ENCODE measurements at places on chromosomes 12 and 14. TPM values are rescaled to one million over a fixed set of nuclear protein-coding genes. Genes with fewer than 3 reads are reported as not detected.

Gene LRCOL1
- total RNA-seq, result not detected

Gene PZP
- not detected for total RNA-seq

Gene CYP46A1
- 1.4 TPM for total RNA-seq

Gene TMEM52B
- not detected for total RNA-seq

Gene SLC7A8
- 0.32 TPM for total RNA-seq

Gene NRXN3
- 5.6 TPM for total RNA-seq

Gene STXBP6
- 29.5 TPM for total RNA-seq

Gene LALBA
- total RNA-seq, result not detected

Gene AKAP6
- total RNA-seq, result under 0.01 TPM

Gene COX8C
- total RNA-seq, result not detected

Gene ACSM4
- total RNA-seq, result not detected

Gene SUPT16H
- total RNA-seq, result 37.5 TPM

Gene ANKRD33
- total RNA-seq, result not detected

Gene VRTN
- not detected for total RNA-seq

Gene GPD1
- total RNA-seq, result not detected

Gene PCK2
- total RNA-seq, result 43.4 TPM

Gene CCDC198
- total RNA-seq, result not detected

Gene VWF
- 3.2 TPM for total RNA-seq

Gene CCDC175
- not detected for total RNA-seq

Gene LYZ
- not detected for total RNA-seq

Gene TOGARAM1
- 17.5 TPM for total RNA-seq

Gene ADGRD1
- total RNA-seq, result 5.1 TPM

Gene MLXIP
- 24.1 TPM for total RNA-seq

Gene ADIPOR2
- total RNA-seq, result 33.7 TPM

Gene EPYC
- total RNA-seq, result not detected

Gene CLEC4A
- total RNA-seq, result not detected

Gene RPGRIP1
- not detected for total RNA-seq

Gene ITPK1
- total RNA-seq, result 32.9 TPM

Gene GLIPR1
- 42.2 TPM for total RNA-seq

Gene NELL2
- not detected for total RNA-seq

Gene NGDN
- 24.4 TPM for total RNA-seq

Gene FAIM2
- total RNA-seq, result 21.5 TPM

Gene ABCD2
- not detected for total RNA-seq

Gene ACTN1
- total RNA-seq, result 356 TPM

Gene RIMBP2
- total RNA-seq, result not detected

Gene BMAL2
- 1.8 TPM for total RNA-seq

Gene PMCH
- total RNA-seq, result not detected

Gene GALNT6
- 3.4 TPM for total RNA-seq

Gene TAC3
- not detected for total RNA-seq

Gene MFAP5
- 22.7 TPM for total RNA-seq

Gene IL22
- not detected for total RNA-seq

Gene OSBPL8
- 41.0 TPM for total RNA-seq

Gene RNF212B
- total RNA-seq, result not detected

Gene SLCO1B1
- total RNA-seq, result not detected
